Fibroblast of lung (primary cell): ENCODE measurements at places on chromosomes 16 and 17.

- no peaks in the 10 kb centered on the region for H3K27me3 ChIP-seq
- H3K27ac ChIP-seq, result no peak overlapping the region
- H3K4me3 ChIP-seq, result no peak overlapping the region
- DNase-seq, result peak; percentile 90
- no peaks in the 10 kb centered on the region for H3K36me3 ChIP-seq
Observed at GRCh38 chr17:40854175-40854814, 12.7 kb downstream of the KRT12 start.

- no peaks in the 10 kb centered on the region for H3K4me1 ChIP-seq
- H3K36me3 ChIP-seq, result no peaks in the 10 kb centered on the region
- H3K4me3 ChIP-seq, result no peak overlapping the region
- DNase-seq, result no peak
- H3K27ac ChIP-seq, result no peak overlapping the region
Observed at GRCh38 chr17:42759982-42760651, 910 bp upstream of the RAMP2 start.

DNA sequence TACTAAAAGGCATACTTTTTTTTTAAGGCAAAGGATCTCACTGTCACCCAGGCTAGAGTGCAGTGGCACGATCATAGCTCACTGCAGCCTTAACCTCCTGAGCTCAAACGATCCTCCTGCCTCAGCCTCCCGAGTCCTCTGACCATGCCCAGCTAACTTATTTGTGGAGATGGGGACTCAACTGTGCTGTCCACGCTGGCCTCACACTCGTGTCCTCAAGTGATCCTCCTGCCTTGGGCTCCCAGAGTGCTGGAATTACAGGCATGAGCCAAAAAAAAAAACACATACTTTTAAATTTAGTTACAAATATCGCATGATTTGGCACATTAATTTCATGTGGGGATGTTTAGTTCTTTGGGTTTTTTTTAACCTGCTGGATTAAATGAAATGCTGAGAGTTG is 207.7 kb upstream of the CHMP6 start:
- no peak for DNase-seq
- H3K4me3 ChIP-seq, result no peak overlapping the region
- peaks cover 2% of the 10 kb centered on the region for H3K36me3 ChIP-seq
- peak overlapping the region; percentile 10 for H3K27ac ChIP-seq
- H3K27me3 ChIP-seq, result no peaks in the 10 kb centered on the region
- H3K4me1 ChIP-seq, result peaks cover 5% of the 10 kb centered on the region

DNA sequence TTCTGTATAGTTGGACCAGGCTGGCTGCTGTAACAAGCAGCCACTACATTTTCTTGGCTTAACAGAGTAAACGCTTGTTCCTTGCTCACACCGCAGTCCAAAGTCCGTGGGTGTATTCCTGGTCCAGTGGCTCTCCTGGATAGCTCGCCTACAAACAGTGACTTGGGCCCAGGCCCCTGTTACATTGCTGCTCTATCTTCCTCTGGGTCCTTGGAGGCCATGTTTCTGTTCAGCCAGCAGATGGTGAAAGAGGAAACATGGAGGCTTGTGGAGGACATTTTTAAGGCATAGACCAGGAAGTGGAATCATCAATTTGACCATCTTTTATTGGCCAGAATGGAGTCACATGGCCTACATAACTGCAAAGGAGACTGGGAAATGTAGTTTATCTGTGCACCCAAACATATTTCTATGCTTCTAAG is 55.1 kb downstream of the ATP2C2 start:
- DNase-seq, result peak; percentile 42
- no peaks in the 10 kb centered on the region for H3K27me3 ChIP-seq
- H3K36me3 ChIP-seq, result no peaks in the 10 kb centered on the region
- H3K4me1 ChIP-seq, result no peaks in the 10 kb centered on the region
- no peak overlapping the region for H3K4me3 ChIP-seq

DNA sequence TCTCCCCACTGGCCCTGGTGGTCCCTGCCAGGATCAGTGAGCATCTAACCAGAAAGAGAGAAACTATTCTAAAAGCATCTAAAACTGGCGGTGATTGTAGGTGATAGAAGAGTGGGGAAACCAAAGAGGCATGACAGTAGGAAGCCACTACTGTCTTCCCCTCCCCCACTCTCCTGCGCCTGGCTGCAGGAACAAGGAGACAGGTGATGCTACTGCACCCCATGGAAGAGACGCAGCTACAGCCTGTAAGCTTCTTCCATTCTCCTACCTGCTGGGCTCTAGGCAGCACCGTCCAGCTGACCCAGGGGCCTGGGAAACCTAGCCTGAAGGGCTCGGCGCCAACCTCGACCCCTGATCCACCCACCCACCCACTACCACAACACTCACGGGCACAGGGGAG is 32.4 kb upstream of the CSNK2A2 start:
- DNase-seq, result no peak
- H3K36me3 ChIP-seq, result no peaks in the 10 kb centered on the region
- no peaks in the 10 kb centered on the region for H3K4me1 ChIP-seq
- no peak overlapping the region for H3K4me3 ChIP-seq
- peaks cover 13% of the 10 kb centered on the region for H3K27me3 ChIP-seq
